Astrocyte (in vitro differentiated cells and primary cell): ENCODE measurements at places on chromosomes 12 and 14.

GRCh38 chr14:50573862-50574261, 13.9 kb downstream of the ATL1 start:
- DNase-seq: no peak

GRCh38 chr12:114682785-114683708, 928 bp downstream of the TBX3 start:
- no peak for DNase-seq

DNA sequence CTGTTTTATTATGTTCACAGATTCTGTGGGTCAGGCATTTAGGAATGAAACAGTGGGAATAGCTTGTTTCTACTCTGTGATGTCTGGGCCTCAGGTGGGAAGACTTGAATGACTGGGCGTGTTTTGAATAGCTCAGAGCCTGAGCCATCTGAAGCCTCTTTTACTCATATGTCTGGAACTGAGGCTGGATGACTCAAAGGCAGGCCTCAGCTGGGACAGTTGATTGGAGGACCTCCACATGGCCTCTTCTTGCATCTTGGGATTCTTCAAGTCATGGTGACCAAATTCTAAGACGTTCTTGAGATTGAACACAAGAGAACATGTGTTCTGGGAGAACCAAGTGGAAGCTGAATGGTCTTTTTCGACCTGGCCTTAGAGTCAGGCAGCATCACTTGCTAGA, 45.8 kb upstream of the TBX3 start:
- peak; percentile 59 for DNase-seq

- DNase-seq: no peak
Measured at GRCh38 chr12:4816744-4817525, 92.8 kb upstream of the KCNA1 start.

- no peak for DNase-seq
Measured at GRCh38 chr14:71232506-71232905, 325.2 kb downstream of the PCNX1 start.

- DNase-seq: no peak
Measured at GRCh38 chr14:75514673-75515628, 7.3 kb upstream of the BATF start.

DNA sequence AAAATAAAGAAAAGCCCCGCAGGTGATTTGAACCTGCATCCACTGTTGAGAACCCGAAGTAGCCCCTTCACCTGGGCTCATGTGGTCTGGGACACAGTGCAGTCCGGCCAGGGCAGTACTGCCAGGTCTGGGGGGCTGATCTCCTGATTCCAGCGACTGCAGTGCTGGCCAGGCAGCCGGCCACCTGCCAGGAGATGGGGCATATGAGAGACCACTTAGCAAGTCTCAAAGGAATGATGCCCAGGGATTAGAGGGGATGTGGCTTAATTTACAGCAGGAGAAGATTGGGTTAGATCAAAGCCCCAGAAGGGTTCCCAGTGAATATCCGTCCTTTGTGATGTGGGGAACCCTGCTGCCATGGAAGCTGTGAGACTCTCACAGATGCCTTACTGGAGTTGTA, 113.3 kb downstream of the PRMT8 start:
- no peak for DNase-seq

DNA sequence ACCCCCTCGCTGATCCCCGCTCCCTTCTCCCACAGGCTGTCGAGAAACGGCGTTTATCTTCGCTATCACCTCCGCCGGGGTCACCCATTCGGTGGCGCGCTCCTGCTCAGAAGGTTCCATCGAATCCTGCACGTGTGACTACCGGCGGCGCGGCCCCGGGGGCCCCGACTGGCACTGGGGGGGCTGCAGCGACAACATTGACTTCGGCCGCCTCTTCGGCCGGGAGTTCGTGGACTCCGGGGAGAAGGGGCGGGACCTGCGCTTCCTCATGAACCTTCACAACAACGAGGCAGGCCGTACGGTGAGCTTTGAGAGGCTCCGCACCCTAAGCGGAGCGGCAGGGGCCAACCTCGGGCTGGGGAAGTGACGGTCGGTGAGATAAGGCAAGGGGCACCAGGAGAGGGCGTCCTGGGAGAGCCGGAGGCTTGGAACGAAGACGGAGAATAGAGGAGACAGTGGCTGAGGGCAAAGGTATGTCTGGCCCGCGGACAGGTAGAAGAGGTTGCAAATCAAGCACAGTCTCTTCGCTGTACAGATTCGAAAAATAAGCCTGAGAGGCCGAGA, 2.3 kb downstream of the WNT1 start:
- DNase-seq: no peak

DNA sequence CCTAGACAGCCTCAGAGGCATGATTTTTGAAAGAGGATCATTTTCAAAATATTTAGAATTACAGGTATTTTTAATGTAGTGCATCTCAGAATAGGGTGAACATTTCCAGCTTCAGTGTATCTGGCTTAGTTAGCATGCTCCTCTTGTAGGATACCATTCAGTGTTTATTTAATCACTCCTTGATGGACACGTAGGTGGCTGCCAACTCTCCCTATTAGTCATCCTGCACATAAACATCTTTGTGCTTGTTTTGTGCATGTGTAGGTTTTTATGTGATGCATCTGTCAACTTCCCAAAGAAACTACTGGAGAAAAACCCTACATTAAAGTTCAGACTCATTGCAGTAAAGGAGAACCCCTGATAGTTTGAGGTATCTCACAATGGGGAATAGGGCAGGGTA, 52.5 kb upstream of the RBM19 start:
- DNase-seq: no peak

DNA sequence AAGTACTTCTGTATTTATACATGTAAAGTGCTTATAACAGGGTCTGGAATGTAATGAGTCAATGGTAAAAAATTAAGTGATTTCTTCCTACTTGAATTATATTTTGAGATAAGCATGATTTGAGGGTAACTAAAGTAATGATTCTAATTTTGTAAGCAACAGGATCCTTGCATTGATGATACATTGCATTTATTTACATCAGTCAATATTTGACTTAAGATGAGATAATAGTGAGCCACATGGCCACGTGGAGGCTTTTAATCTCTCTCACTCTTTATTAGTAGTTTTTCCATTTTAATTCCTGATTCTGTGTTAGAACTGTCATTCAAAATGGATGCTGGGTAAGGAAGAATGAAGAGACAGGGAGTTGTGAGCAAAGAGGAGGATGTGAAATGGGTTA, 298.1 kb upstream of the PRICKLE1 start:
- DNase-seq: peak; percentile 35

- DNase-seq: peak; percentile 29
Measured at GRCh38 chr12:47400266-47400665, 305.6 kb downstream of the RPAP3 start.

GRCh38 chr12:71548893-71549292, 109.3 kb downstream of the LGR5 start:
- no peak for DNase-seq

DNA sequence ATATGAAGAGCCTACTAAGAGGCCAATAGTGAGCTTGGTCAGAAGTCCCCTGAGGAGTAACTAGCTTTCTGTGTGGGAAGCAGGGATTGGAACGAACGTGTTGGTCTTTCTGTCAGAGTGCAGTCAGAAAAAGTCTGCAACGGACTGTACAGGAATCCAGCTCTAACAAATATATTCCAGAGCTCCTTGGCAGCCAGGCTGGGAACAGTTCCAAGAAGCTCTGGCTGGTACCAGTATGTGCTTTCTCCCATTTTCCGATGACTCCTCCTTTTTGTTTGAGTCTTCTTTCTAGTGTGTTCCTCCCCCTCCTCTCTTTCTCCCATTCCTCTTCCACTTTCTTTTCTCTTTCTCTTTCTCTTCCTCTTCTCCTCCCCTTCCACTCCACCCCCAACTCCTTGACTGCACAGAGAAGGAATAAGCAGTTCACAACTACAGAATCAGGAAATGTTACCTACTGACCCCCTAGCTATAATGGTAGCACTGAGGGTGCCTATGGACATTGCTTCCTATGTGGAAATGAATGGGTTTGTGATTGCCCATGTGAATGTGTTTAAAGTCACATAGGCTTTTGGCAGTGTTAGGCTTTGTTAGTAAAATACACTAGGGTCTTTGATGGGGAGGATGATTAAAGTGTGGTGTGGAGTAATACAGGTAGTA, 59.9 kb downstream of the TTLL5 start:
- peak; percentile 63 for DNase-seq

- DNase-seq: no peak
Measured at GRCh38 chr12:132535019-132535418, 45.1 kb downstream of the FBRSL1 start.

DNA sequence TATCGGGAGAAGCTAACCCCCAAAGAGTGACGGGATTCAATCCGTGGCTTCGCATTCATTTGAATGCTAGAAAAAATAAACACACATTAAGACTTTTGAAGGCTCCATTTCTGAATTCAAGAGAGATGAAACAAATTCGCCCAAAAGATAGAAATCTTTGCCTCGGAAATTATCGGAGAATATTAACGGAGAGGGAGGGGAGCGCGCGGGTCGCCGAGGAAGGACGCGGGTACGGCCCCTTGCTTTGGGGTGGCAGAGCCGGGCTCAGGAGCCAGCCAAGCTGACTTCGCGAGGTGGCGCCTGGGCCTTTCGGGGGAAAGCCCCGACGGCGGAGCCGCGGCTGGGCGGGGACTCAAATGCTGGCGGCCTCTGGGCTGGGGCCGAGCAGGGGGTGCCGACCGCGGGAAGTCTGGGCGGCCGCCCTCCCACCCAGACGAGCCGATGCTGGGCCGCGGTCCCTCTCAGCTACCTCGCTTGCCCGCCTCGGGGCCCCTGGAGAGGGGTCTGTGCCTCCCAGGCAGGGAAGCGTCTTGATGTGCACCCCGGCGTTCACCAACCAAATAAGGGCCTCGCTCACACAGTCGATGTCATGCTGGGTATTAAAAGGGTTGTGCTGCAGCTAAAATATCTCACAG, 14.7 kb downstream of the NKX2-1 start:
- no peak for DNase-seq

- DNase-seq: no peak
Measured at GRCh38 chr12:65785500-65785899, 38.8 kb upstream of the HMGA2 start.

- DNase-seq: no peak
Measured at GRCh38 chr14:104246401-104247335, 108.3 kb downstream of the KIF26A start.

- DNase-seq: peak; percentile 7
Measured at GRCh38 chr14:91047174-91047753, 13.2 kb downstream of the RPS6KA5 start.

DNA sequence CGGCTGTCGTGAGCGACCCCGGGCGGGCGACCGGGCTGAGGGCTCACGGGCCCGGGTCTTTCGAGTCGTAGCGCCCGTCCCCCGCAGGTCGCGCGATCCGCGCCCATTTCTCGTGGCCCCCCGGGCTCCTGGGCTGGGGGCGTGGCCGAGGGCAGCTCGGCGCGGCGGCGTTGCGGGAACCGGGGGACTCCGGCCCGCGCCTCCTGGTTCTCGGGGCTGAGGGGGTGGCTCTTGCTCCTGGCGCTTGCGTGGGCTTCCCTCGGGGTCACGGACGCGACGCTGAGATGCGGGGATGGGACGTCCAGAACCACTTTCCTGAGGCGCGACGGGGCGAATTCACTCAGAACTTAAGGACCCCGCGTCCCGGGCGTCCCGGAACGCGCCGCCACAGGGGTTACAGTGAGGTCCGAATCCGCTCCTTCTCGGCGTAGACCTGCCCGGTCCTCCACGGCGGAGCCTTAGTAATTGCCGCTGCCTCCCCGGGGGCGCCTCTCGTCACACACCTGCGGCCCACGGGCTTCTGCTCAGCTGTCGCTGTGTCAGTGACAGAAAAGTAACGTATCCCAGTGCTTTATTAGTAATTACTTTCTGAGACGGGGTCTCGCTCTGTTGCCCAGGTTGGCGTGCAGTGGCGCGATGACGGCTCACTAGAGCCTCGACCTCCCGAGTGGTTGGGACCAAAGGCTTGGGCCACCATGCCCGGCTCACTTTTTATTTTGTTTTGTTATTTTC, 606 bp downstream of the EP400 start:
- DNase-seq: no peak

- DNase-seq: peak; percentile 14
Measured at GRCh38 chr14:70254476-70254961, 65.8 kb upstream of the SLC8A3 start.

DNA sequence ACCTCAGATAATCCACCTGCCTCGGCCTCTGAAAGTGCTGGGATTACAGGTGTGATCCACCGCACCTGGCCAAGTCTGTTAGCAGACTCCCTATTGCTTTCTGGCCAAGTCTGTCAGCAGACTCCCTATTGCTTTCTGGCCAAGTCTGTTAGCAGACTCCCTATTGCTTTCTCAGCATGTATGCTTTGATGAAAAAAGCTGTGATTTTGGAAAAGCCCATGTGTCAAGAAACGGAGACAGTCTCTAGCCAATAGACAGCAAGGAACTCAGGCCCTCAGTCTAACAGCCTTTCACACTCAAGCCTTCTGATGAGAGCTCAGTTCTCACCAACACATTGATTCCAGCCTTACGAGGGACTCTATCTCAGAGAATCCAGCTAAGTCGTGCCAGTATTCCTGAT, 158.8 kb upstream of the KRR1 start:
- DNase-seq: no peak

- no peak for DNase-seq
Measured at GRCh38 chr12:113244047-113244460, 22.8 kb downstream of the TPCN1 start.

DNA sequence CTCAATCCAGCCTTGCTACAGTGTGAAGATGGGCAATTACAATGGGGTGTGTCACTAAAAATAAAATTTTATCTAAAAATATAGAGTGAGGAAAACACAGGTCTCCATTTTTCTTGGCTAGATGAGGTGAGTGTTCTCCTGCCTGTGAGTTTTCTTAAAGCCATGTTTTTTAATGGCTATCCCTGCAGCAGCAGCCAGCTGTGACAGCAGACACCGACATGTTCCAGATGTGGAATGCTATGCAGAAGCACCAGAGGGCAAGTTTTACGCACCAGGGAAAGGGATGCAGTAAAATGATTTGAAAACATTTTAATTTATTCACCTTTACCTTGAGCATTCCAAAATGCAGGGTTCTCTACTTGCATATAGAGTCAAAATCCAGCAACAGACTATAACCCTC, 577.0 kb upstream of the STXBP6 start:
- DNase-seq: no peak

DNA sequence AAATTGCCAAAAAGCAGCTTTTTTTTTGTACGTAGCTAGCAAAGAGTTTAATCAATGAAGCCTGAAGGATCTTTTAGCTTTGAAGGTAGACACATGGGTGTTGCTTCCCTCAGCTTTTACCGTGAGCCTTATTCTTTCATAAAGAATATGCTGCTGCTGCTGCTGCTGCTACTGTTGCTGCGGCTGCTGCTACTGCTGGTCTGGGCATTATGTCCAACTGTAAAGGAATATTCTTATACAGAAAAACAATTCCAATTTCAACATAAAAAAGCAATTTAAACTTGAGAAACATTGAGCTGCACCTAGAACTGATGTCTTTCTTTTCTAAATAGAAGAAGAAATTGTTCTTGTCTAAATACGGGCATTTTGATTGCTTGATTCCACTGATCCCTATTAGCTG, 38.9 kb upstream of the PPP1R12A start:
- DNase-seq: no peak

- DNase-seq: no peak
Measured at GRCh38 chr12:18919871-18920511, 182.1 kb downstream of the CAPZA3 start.

DNA sequence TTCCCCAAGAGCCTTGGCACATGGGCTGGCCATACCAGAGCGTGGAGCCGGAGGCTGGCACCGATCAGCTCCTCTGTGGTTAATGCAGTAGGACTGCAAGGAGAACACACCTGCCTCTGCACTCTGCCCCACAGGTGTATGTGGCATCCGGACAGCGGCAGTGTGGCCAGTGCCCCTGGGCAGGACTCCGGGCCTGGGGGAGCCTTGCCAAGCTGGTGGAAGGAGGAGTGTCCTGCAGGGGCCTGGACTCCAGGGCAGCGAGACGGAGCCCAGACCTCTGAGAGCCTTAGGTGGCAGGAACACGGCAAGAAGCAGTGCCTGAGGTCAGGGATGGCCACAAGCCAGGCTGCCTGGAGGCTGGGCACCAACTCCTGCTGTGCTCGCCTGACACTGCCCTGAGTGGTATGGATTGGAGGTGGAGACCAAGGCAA, 5.3 kb upstream of the BEGAIN start:
- DNase-seq: no peak
